ENCODE measurements at places on chromosomes 5 and 9.
A peak's percentile ranks its signal among the peaks of the same experiment; 100 is the strongest.

DNA sequence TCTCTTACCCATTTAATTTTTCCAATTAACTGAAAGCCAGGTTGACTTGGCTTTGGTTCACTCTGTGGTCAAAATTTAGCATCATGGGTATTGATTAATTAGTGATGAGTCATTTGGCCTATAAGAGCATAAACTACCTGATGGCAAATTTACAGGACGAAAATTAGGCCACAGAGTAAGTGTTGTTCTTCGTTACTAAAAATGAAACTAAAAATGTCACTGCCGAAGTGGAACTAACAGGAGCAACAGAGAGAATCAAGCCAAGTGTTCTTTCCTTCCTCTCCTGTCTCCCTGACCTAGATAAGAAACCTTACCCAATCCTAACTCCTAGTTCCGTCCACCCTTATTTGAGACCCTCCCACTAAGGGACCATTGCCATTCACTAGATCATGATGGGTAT, 176.9 kb downstream of the RAB3C start:
- no peak for DNase-seq

- peak; percentile 98 for DNase-seq
Measured at GRCh38 chr9:137223078-137223970, 1.3 kb upstream of the RNF208 start.

DNA sequence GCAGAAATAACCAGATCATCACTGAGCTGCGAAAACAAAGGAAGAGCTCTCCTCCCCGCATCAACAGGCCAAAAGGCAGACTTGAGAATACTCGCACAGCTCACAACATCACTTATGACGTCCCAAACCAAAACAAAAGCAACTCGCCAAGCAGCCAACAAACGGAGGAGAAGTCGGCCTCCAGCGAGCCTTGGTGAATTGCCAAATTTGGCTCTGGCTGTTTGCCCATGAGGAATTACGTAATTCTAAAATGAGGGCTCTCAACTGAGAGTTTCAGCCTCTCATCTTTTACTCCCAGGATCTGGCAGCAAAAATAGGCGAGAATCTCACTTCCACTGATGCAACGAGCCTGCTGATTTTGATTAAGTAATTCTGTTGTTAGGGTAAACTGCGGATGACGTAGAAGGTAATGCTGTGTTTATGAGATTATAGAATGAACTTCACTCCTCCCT, 51.7 kb upstream of the SEMA6A start:
- no peak for DNase-seq

DNA sequence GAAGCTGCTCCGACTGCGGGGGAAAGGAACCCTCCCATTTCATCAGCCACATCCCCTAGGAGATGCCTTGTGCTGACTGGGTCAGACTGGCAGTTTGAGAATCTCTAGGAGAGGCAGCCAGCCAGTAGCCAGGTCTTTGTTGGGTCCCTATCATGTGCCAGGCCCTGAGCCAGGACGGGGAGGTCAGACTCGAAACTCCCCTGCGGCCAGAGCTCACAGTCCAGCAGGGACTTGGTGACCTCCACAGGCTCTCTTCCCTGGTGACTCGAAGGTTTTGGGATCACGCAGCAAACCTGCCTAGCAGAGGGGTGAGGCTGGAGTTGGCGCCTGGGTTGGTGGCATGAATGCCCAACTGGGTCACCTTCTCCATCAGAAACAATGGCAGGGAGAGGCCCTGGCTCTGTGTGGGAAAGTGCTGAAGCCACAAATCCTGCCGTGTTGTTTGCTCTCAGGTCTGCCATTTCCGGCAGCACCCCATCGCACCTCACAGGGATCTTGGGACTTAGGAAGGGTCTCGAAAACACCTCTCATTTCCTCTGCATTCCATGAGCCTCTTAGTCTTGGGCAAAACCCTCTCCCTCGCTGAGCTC, 14.4 kb upstream of the ORM1 start:
- no peak for DNase-seq

GRCh38 chr5:39213447-39214207, 5.7 kb downstream of the FYB1 start:
- DNase-seq, result peak; percentile 53
